Stimulated activated CD4-positive, alpha-beta T cell treated with anti-CD3 and anti-CD28 coated beads, Interleukin-2, amount 100 ng/mL, for 4 hours (primary cell): ENCODE measurements at places on chromosomes 7 and 10.

DNA sequence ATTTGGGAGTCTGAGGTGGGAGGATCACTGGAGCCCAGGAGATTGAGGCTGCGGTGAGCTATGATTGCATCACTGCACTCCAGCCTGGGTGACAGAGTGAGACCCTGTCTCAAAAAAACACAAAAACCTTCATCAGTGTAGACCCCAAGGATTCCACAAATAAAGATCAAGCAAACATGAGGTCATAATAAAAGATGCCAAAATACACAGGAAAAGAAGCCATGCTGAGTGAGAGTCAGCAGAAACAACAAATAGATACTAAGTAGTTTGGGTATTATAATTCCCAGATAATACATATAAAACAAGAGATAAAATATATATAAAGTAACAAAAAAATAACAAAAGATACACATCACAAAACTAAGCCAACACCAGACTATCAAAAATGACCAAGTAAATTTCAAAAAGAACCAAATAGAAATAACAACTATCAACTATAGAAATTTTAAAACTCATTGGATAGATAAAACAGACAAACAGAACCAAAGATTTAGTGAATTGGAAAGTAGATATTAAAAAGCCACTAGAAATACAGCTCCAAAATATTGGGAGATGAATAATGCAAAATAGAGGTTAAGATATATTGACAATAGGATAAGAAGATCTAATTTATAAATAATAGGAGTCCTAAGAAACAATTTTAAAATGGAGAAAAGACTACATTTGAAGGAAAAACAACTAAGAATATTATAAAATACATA, 48.9 kb upstream of the FHIP2A start:
- DNase-seq = no peak

GRCh38 chr7:116542618-116543017, 17.8 kb downstream of the CAV1 start:
- no peak for DNase-seq

DNA sequence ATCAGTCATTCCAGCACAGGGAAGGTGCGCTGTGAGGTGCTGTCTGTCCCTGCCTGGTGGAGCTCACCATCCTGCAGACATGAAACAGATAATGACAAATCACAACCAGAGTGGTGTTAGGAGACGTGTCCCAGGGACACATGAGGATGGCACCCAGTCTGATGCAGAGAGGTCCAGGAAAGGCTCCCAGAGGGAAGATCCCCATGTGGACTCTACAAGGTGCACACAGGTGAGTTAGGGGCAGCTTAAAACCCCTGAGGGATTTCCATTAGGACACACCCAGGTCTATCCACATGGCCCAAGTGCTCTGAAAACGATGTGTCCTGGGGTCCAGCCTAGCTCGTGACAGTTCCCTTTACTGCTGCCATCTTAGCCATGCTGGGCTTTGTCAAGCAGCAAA, 91.4 kb downstream of the ADARB2 start:
- DNase-seq = no peak

DNA sequence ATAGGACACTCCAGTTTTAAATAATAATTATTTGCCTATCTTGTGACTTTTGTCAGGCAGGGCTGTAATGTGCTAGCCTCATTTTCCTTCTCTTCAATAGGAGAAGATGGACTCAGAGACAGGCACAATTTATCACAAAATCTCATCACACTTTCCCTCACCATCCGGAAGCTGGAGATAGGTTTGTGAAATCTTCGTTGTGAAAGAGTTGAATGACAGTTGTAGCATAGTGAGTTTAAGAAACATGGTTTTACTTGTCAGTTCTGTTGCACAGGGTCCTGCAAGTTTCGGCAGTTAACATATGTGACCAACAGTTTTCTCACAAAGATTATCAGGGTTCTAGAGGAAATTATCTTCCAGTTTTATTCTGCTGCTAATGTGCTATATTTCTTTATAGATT, 37.7 kb upstream of the MAP3K8 start:
- DNase-seq = no peak

DNA sequence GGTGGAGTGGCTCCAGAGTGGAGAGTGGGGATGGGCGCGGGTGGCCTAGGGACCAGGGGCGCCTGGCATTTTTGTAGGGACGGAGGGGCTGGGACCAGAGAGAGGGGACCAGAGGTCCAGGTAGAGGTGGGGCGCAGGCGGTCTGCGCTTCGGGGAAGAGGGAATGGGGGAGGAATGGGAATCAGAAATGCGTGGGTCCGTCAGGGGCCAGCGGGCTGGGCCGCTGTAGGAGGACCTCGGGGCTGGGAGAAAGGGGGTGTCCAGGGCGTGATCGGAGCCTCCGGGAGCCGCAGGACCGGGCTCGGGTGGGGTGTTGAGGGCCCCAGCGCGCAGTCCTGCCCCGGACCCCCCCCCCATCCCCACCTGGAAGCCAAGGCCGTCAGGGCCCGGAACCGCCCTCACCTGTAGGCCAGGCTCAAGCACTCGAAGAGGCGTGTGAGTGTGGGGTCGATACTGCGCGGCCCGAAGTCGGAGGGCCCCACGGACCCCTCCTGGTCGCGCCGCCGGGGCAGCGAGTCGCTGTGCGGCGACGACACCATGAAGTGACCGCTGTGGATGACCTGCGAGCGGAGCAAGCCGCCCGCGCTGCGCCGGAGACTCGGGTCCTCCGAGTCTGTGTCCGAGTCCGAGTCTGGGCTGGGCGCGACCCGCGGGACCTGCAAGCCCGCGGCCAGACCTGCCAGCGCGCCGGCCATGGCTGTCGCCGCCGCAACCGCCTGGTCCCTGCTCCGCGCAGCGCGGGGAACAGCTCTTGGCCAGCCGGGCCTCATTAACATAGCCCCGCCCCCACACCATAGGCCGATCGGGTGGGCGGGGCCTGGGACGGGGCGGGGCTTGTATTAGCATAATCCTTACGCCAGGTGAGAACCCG, at the start of gene MLXIPL:
TSS of gene MLXIPL (minus strand) at position 725 of the 871 bp plus-strand sequence. CDS start at position 695, 30 bp downstream.
- DNase-seq = peak; percentile 36

GRCh38 chr7:103447073-103447960, 1.3 kb upstream of the SLC26A5 start:
- no peak for DNase-seq

- no peak for DNase-seq
Measured at GRCh38 chr7:90850471-90850870, 254.3 kb downstream of the CDK14 start.

DNA sequence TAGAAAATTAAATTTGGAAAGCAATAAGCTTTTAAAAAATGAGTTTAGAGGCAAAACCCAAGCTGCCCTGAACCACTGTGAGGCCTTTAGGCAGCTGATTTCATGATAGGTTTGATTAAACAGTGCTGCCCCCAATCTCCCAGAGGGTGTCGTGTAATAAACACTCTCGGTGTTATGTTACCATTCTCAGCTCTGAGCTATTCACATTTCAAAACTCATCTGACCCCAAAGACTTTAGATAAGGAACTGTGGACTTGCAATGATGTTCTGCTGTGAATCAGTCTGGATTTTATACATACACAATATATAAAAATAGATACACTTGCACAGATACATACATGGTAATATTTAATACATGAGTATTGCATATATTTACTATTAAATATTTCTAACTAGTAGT, 120.4 kb downstream of the MALRD1 start:
- no peak for DNase-seq

- DNase-seq = no peak
Measured at GRCh38 chr7:30351286-30351685, 66.9 kb downstream of the ZNRF2 start.

DNA sequence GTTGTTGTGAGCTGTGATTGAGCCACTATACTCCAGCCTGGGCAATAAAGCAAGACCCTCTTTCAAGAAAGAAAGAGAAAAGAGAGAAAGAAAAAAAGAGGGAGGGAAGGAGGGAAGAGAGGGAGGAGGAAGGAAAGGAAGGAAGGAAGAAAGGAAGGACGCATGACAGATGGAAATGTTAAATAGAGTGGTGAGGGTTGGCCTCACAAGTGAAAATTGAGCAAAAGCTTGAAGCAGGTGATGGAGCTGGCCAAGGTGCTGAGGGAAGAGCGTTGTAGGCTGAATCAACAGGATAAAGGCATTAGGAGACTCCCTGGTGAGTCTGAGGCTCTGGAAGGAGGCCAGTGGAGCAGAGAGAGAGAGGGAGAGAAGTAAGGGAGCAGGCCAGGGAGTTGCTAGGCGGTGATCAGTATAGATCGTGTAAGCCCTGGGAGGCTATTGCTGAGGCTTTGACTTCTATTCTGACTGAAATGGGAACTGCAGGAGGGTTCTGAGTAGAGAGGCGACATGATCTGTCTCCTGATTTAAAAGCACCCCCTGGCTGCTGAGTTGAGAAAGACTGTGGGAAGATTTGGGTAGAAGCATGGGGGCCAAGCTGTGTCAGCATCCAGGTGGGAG, 26.5 kb upstream of the TMEM248 start:
- DNase-seq = no peak

DNA sequence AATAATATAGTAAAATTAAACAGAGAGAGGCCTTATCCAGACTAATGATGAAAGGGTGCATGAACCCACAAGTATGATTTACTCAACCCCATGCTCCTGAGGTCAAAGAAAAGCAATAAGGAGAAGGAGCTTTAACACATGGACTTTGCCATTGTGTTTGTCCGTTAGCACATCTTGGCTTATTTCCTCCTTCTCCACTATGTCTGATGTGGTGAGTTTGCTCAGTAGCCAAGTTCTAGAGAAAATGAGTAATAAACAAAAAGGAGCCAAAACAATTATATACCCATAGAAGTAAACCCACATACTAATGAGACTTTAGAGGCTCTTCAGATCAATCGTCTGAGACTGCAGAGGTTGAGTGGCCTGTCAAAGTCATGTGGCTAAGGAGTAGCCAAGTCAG, 26.1 kb upstream of the ADD3 start:
- no peak for DNase-seq

DNA sequence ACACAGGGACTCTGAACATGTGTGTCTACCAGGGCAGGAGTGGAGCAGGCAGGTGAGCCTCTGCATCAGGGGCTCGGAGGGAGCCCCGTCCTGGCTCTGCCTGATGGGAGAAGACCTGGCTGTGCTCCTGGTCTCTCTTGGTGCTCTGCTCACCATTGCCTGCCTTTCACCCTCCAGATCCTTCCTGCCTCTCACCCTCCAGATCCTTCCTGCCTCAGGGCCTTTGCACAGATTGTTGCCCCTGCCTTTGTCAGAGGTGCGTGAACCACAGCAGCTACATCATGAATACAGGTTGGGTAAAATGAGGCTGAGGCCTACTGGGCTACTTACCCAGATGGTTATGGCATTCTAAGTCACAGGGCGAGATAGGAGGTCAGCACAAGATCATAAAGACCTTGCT, 16.6 kb downstream of the COL26A1 start:
- no peak for DNase-seq

DNA sequence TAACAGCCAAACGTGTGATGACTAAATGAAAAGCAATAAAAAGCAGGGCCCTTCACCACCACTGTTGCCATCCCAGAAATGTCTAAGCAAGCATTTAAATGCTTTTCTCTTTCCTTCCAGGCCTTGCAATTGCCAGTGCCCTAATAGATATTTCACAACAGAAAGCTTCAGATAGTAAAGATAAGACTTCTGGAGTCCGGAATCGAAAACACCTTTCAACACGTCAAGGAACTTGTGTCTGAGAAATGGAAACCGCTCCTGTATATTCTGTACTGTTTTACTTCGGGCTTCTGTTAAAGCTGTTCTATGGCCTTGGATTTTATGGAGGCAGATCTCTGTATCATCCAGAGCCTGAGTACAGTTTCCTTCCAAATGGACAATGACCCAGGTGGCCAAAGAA, 328.5 kb downstream of the GFRA1 start:
- no peak for DNase-seq

- DNase-seq = no peak
Measured at GRCh38 chr10:124168991-124169802, 75.8 kb upstream of the CHST15 start.

- DNase-seq = no peak
Measured at GRCh38 chr10:77084431-77085144, 553.0 kb downstream of the KCNMA1 start.

GRCh38 chr10:15324611-15325010, 46.5 kb downstream of the FAM171A1 start:
- DNase-seq = no peak

GRCh38 chr10:58397830-58398229, 12.6 kb downstream of the TFAM start:
- no peak for DNase-seq

DNA sequence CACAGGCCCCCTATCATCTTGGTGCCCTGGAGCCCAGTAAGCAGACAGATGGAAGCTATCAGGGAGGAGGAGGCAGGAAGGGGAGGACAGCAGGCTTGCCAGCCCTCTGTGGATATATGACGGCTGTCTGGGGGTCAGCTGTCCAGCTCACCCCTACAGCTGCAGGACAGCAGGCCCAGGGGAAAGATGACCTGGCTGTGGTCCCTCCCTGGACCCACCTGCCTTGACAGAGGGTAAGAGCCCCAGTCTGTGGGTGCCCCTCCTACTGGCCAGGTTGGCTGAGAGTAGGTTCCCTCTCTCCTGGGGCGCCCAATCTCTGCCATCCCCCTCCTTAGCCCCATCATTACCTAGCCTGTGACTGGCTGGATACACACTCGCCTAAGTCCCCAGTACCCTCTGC, 62.5 kb downstream of the C10orf143 start:
- no peak for DNase-seq

DNA sequence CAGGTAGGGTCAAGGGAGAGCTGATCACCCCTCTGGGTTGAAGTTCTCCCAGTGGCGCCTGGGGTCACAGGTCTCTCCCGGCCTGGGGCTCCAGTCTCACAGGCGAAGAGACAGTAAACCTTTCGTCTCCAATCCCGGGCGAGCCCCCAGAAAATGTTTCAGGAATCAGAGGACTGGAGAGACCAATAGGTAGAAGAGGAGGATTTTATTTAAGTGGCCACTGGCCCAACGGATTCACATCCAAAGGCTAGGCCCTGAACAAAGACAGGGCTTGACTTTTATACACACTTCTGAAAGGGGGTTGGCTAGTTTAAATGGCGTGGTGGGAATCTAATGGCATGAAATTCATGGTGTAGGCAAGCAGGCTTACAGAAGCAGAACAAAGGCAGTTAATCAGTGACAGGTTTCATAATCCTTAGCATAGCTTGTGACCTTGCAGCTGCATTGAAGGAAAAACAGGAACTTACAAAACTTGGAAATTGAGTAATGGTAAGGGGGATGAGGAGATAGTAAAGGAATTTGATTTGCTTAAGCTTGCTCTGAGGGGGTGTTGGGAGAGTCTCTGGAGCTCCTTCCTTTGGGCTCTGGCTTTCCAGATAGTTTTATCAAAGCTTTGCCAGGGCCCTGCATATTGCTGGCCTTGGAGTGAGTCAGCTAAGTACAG, 105.5 kb downstream of the TRIM24 start:
- no peak for DNase-seq

- no peak for DNase-seq
Measured at GRCh38 chr7:21986096-21986495, 40.4 kb upstream of the CDCA7L start.
